ENCODE measurements at places on chromosomes 2 and 18.

- DNase-seq = no peak
These were observed 64.6 kb upstream of the TAF1B start for GRCh38 chr2:9778471-9779316.

- no peak for DNase-seq
These were observed 15.3 kb upstream of the PPP4R1 start for GRCh38 chr18:9629709-9630108.

DNA sequence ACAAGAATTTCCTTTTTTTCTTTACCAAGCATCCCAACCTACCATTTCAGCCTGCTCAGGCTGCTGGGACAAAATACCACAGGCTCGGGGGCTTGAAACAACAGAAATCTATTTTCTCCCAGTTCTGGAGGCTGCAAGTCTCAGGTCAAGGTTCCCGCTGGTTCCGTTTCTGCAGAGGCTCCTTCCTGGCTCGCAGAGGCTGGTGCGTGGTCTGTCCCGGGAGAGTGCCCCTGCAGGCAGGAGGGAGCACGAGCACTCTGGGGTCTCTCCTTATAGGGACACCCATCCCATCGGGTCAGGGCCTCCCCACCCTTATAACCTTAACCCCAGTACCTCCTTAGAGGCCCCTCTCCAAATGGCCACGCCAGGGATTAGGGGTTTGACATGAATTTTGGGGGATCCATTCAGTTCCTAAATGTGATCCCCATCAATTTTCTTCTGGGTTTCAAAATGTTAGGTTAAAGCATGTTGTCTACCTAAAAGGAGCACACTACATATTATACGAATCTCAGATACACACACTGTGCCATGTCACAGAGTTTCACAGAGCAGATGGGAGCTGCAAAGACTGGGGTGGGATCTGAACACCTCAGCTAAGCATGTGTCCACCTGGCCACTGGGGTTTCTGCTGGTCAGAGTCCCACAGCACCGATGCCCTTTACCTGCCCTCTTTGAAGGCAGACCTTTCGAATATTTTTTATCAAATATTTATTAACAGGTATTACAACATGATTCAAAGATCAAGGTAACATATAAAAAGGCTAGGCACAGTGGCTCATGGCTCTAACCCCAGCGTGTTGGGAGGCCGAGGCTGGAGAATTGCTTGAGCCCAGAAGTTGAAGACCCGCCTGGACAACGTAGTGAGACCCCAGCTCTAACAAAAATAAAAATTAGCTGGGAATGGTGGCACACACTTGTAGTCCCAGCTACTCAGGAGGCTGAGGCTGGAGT lies 17.6 kb upstream of the ADI1 start:
- DNase-seq = no peak

DNA sequence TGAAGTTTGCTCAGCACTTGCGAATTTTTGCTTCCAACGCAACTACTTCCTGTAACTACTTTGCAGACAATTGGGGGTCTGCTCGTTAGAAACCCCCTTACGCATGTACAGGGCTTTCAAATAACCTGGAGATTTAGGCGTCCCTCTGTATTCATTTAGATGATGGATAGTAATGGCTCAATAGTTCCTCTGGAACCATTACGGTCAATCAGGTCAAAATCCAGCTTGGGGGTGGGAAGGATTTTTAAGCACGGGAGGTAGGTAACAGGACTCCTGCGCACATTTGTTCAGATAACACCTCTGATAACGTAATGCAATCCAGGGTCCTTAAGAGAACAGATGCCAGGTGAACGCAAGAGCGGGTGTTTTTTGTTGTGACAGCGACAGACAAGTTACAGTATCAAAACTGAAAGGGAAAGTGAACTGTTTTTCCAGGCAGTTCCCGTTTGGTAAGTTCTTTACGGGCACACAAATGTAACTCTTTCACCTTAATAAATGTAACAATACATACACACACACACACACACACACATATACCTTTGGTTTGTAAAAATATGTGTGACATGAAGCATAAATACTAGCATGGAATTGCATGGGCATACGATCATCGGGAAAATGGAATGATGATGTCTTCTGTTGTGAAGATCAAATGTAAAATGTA lies 3.8 kb upstream of the OSR1 start:
- DNase-seq = no peak

GRCh38 chr18:8948471-8949149 lies 153.9 kb upstream of the NDUFV2 start:
- DNase-seq = no peak

GRCh38 chr2:136997557-136997956 lies 232.2 kb downstream of the THSD7B start:
- no peak for DNase-seq

DNA sequence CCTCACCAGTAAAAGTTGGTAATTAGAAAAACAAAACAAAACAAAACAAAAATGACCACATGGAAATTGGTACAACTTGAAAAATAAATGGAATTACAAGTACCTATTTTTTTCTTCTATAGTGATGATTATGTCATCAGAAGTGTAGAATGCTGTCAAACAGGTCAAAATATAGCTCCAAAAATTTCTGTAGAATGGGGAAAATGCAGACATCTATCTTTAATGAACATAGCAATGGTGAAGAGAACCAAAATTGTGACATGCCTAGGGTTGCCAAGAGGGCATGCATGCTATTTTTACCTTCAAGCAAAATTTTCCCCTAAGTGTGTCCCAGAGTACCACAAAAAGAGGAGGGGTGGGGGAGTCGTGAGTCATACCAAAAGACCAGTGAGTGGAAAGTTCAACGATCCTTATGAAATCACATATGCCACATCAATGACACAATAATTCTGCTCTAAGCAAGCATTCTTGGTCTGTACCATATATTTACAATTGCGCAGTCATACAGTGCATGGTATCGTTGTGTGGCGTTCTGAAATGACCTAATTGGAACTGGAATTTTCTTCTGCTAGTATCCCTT lies 1436.4 kb downstream of the SUCLG1 start:
- DNase-seq = no peak

GRCh38 chr2:173830170-173830569 lies 135.0 kb downstream of the SP3 start:
- DNase-seq = no peak

DNA sequence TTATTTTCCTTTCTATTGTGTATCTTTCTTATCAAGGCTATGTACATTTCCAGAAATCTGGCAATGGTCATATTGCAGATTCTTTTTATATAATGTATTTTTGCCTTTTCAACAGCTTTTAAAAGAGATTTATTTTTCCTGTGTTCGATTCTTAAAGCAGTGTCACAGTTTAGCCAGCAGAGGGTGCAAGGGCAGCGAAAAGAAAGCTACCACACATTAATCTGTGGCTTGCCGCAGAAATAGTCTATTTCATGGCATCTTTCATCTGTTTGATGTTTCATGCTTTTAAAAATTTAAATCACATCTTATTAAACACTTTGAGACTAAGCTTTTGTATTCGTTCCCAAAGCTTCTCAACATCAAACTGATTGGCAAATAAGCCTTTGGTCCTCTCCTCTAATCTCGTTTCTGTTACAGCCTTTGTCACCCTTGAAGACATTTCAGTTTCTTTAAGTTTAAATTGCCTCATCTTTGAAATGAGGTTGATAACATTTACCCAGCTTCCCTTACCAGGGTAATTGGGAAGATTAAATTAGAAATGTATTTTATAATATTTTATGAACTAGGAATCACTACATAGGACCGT lies 73.3 kb downstream of the PIK3C3 start:
- DNase-seq = no peak

GRCh38 chr18:10508591-10508990 lies 17.2 kb upstream of the NAPG start:
- DNase-seq = no peak

GRCh38 chr18:29218091-29218490 lies 1041.2 kb upstream of the CDH2 start:
- no peak for DNase-seq

GRCh38 chr2:112160283-112161250 lies 22.4 kb downstream of the FBLN7 start:
- no peak for DNase-seq

GRCh38 chr18:29083545-29083944 lies 906.6 kb upstream of the CDH2 start:
- DNase-seq = no peak

DNA sequence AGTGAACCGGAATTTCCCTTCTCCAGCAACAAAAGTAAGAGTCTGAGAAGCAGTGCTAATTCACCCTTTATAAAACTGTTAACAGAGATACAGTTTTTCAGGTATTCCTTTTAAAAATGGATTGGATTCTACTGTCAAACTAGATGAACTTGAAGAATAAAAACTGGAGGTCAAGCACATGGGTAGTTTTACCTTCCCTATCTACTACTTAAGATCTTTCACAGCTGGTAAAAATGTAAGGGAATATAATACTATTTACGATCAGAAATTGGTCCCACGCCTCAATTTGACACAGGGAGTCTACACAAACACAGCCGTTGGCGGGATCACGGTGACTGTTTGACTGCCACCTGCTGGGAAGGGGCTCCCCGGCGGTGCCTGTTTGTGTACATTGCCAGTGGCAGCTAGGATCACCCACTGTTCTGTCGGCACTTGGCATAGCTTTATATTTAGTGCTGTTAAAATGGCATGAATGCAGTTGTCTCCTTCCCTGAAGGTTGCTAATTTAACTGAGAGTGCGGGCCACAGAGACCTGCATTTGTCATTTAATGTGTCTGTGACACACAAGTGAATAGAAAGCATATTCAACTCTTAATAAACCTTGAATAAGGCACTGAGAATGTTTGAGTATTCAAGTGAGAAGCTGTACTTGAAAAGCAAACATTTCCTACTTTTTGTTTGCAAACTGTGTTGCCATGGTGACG lies 59.5 kb downstream of the ABCG8 start:
- DNase-seq = no peak

DNA sequence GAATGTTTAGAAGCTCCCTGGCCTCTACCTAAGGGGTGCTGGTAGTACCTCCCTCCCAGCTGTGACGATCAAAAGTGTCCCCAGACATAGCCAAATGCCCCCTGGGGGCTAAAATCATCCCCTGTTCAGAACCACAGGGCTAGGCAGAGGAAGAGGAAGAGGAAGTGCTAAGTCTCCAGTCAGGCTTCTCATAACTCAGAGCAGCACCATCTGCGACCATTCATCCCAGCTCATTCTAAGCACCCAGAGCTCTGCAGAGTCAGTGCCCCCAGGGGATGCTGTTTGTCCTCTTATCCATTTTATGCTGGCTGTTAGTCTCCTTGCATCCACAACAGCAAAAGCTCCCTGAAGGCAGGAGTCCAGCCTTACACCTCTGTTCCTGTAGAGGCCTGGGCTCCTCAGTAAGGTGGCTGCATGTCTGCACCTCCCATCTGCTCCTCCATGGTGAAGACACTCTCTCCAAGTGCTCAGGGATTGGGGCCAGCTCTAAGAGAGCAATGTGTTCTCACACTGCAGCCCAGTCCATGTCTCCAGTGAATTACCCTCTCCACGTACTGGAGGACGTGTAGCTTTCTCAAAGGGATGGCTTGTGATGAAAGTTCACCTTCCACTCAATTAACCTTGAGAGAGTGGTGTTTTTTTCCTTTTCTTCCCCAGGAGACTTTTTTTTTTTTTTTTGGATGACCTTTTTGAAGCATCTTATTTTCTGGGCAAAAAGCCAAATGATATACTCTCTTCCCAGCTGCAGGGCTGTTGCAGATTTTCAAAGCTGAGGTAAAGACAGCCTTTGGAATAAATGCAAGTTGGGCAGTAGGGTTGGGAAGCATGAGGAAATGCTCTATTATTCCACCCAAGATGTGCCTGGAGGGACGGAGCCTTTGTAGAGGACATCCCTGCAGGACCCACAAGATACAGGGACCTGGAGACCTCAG lies 158.9 kb upstream of the SLC14A2 start:
- DNase-seq = no peak

DNA sequence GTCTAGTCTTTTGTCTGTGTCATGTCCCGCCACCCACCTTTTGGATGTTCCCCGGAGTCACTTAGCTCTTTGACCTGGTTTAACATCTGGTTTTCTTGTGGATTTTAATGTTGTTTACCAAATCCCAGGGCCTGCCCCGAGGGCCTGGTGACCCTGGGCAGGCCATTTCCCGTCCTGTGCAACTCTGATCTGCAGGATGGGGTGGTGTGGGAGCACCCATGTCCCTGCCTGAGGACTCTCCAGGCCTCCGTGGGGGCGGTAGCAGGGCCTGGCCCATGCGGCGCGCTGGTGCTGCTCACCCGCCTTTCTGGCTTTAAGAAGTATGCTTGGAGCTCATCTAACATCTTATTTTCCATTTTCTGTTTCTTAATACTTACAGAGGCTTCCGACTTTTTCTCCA lies 10.7 kb downstream of the RAMP1 start:
- DNase-seq = no peak

DNA sequence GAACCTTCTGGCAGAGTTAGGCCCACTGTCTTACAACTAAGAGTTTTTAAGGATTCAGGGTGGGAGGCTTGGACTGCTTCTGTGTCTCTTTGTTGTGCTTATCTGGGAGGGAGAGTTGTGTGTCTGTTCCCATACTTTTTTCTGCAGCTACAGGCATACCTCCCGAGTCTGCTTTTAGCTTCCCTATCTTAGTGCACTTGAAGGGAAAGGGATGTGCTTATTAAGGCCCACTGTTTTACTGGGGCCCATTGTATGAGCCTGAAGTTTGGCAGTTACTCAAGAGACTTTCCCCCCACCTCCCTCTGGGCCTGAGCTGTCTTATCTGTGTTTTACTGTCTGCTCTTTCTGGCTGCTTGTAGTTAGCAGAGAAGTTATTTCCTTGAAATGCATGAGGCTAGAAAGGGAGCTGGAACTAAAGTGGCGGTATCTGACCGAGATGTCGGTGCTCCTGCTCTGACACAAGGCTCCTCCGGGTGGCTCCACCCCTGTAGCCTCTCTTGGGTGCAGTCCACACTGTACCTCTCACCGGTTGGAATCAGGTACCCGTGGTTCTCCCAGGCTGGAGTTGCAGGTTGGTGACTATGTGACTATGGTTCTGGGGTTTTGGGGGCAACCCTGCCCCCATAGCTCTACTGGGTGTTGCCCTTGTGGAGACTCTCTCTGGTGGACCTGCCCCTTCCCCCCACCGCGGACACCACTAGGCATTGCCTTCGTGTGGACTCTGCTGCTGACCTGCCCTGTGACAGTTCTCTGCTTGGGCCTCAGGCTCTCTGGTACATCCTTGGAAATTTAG lies 12.9 kb downstream of the UBR3 start:
- DNase-seq = no peak

GRCh38 chr18:48098007-48098406 lies 167.5 kb upstream of the SMAD2 start:
- DNase-seq = no peak

DNA sequence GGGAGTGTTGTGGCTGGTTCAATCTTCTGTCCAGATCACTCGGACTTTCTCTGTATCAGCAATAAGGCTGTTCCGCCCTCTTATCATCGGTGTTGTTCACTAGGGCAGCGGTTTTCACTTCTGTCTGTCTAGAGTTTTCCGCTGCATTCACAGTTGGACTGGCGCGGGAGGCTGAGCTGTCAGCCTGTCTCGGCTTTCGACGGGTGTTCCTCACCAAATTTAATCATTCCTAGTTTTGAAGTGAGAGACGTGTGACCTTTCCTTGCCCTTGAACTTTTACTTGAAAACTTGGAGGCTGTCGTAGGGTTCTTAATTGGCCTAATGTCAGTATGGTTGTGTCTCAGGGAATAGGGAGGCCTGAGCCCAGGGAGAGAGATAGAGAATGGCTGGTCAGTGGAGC lies 108.3 kb downstream of the NFATC1 start:
- no peak for DNase-seq
